ENCODE measurements at places on chromosomes 11 and 22.
A peak's percentile ranks its signal among the peaks of the same experiment; 100 is the strongest.

DNA sequence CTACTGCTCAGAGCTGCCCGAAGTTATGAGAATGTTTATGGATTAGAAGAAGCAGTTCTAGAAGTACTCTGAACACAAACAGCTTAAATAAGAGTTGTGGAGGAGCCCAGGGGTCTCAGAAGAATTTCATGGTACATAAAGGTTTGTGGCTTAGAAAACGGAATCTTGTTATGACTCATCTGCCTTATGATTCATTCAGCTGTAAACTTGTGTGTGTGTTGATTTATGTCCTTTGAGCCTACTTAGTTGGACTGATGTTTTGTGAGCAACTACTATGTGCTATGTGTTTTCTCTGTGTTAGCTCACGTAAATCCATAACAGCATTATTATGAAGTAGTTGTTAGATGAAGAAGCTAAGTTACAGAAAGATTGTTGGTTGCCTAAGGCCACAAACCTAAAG is 203.7 kb downstream of the PGR start:
- peak; percentile 54 for DNase-seq

GRCh38 chr22:43377896-43378704 is 33.7 kb upstream of the MPPED1 start:
- no peak for DNase-seq

DNA sequence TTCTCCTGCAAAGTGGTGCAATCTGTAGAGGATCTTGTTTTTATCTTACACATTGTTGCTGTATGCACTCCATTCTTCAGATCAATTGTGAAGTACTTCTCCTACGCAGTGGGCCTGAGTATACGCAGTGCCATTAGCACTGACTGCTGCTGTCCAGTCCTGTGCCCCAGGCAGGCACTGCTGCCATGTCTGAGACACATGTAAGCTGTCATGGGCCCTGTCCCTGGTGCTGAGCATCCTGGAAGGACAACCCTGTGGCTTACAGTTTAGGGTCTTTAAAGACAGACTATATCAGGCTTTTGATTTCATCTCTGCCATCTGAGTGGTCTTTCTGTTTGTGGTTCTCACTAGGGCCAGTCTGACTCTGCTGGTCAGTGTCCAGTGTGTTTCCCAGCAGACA is 44.8 kb upstream of the PTPN5 start:
- DNase-seq: no peak

GRCh38 chr11:86497310-86497709 is 122.6 kb downstream of the CCDC81 start:
- peak; percentile 88 for DNase-seq

DNA sequence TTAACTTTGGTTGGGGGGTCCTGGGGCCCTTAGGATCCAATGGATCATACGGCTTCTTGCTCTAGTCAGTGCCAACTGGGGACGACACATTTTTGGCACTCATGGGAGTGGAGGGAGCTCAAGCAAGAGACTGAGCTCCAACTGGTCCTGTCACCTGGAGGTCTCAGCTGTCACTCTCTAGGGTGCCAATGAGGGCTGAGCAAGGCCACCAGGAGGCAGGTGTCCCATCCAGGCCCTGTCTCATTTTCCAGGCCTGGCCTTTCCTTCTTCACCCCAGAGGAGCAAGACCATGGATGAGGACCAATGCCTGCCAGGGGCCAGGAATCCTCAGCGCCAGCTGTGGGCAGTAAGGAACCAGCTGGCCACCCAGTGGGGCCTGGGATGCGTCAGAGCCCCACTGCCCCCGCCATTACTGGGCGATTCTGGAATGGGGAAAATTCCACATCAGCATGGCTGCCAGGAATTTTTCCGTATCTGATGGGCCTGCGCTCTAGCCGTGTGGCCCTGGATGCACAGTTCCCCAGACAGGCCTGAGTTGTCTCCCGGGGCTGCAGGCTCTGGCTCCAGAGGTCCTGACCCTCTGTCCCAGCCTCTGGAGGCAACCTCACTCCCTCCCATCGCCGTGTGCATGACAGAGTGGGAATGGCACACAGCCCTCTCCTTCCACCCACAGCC is 669 bp upstream of the GAL3ST1 start:
- no peak for DNase-seq

- peak; percentile 54 for DNase-seq
These were observed 1.9 kb upstream of the ADM start for GRCh38 chr11:10302744-10303557.

DNA sequence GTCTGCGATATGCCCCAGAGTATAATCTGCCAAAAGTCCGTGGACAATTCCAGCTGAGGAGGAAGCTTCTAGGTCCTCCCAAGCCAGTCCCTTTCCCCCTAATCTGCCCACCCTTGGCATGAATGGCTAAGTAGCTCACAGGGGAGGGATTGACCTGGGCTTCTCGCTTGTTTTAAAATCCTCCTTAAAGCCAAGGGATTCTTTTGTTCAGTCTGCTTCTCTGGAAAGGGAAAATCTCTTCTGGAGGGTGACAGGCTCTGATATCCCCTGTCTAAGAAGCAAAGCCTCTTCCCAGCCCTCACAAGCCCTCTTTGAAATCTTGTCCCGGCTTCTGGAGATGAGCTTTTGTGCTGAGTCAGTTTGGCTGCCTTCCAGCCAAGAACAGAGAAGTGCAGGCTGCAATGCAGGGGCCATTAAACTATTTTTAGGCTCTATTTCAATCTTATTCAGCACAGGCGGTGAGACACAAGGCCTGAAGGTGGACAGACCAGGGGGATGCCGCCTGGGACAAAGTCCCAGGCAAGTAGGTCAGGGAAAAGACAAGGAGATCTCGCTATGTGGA is 23.9 kb downstream of the NEFH start:
- peak; percentile 19 for DNase-seq

DNA sequence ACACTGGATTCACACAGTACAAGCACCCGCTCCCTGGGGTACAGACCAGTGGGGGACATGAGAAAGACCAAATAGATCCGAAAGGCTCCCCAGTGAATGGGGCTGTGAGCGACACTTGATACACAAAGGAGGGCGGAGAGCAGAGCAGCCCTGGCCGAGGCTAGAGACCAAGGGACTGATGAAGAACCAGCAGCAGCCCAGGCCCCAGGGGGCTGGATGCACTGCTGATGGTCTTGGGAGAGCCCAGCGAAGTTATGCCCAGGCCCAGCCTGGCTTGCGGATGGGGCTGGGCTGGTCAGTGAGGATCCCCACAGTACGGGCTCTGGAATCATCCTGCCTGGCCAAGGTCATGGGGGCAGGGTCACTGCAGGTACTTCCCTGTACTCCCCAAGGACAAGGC is 23.2 kb downstream of the ARHGAP1 start:
- DNase-seq: no peak

- no peak for DNase-seq
These were observed 6.3 kb downstream of the SYT7 start for GRCh38 chr11:61574611-61575010.

- DNase-seq: no peak
These were observed 23.3 kb downstream of the BCR start for GRCh38 chr22:23203452-23204124.

DNA sequence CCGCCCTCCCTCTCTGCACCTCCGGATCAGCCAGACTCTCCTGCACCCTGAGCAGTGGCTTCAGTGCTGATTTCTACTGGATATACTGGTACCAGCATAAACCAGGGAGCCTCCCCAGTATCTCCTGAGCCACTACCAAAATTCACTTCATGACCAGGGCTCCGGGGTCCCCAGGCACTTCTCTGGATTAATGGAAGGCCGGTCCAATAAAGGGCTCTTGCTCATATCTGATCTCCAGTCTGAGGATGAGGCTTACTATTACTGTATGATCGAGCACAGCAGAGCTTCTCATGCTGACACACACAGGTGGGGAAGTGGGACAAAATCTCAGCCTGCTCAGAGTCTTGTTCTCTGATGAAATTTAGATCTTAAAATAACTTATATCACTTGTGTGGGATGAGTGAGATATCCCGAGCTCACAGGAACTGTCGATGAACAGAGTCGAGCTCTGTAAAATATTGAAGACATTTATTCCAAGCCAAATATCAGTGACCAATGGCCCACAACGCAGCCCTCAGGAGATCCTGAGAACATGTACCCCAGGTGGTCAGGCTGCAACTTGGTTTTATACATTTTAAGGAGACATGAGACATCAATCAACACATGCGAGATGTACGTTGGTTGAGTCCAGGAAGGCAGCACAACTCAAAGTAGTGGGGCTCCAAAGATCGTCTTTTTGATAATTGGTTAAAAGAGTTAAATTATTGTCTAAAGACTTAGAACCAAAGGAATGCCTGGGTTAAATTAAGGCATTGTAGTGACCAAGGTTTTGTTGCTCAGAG is 93.0 kb upstream of the TOP3B start:
- DNase-seq: no peak

DNA sequence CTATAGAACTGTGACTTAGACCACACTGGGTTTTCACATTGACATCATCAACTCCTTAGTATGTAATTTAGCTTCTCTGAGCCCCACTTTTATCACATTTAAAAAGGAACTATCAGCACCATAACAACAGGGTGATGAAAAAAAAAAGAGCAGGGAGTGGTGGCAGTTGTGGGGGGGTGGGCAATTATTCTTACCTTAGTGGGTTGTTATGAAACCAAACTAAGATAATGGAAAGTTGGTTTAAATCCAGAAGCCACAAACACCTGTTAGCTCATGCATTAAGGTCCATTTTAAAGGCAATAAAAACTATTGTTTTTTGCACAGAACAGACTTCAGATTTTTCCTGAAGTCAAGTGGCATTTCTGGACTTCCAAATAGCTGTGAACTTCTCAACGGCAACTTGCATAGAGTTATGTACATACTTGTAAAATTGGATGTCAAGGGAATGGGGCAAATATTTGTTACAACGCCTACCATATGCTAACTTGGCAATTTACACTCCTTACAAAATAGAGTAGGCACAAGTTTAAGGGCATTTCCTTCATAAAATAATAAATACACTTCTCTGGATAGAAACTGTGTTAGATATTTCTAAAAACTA is 793.6 kb downstream of the DLG2 start:
- DNase-seq: no peak

DNA sequence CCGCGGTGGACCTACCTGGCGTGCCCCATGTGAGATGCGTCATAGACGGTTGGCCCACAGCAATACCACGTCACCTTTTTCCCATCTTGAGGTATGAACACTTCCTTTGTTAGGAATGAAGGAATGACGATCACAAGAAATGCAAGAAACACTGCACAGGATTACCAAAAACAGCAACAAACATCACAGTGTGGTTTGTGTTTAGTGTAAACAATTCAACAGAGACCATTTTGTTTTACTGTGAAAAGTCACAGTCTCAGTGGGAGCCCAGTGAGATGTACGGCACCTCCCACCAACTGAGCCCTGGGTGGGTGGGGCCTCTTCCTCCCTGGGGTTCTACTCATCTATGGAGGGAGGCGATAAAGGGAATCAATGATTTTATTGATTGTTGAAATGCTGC is 16.3 kb downstream of the CARS1 start:
- no peak for DNase-seq

DNA sequence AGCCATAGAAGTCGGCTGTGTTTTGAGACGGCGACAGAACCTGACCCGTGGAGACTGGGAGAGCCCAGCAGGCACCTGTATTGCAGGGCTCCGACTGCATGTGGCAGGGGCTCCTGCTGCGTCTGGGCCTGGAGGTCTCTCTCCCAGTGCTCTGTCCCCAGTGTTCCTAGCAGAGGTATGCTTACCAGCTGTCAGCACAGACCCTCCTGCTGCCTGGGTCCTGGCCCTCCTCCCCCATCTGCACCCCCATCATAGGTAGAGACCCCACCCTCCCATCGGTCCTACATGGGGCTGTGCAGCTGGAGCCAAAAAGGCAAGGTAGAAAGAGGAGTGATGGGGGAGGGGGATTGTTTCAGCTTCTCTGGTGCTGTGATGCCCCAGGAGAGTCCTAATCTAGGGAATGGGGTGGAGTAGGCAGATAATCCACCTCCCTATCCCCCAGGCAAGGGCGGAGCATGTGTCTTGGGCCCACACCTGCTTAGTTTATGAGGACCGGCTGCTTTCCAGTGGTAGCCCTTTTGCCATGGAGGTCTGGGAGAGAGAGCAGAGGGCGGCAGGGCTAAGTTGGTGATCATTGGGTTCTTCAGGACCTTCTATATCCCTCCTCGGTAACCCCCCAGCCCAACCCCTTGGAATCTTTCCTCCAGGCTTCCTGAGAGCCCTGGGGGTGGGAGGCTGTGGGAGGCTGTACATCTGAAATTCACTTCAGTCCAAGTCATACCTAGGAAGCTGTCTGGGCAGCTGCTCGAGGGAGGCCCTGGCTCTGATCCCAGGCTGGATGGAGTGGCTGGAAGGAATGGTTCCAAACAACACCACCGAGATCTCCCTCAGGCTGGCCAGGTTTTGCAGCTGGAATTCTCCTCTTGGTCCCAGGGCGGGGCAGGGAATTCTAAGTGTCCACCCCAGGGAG is 5.3 kb downstream of the SLC7A4 start:
- DNase-seq: no peak
